ENCODE measurements at places on chromosomes 1 and 21. TPM values are rescaled to one million over a fixed set of nuclear protein-coding genes. Genes with fewer than 3 reads are reported as not detected.
A peak's percentile ranks its signal among the peaks of the same experiment; 100 is the strongest.

The AMY1A gene
- not detected for total RNA-seq

DNA sequence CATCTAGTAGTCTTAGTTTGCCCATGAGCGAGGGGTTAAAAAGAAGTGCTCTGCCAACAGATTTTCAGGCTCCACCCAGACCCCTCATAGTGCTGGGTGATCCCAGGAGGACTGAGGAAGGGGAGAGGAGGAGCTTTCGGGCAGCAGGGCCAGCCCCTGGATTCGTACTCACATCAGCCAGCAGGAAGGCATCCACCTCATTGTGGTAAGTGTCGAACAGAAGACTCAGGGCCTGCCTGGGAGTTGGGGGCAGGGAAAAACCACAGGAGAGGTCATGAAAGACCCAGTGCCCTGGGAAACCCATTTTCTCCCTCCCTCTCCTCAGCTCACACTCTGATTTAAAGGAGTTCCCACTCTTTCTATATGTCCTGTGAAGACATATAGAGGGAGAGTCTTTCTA is 34.9 kb downstream of the PIK3C2B start:
- no peak for DNase-seq
- H3K36me3 ChIP-seq, result peaks cover 45% of the 10 kb centered on the region
- no peaks in the 10 kb centered on the region for H3K27me3 ChIP-seq
- no peak overlapping the region for H3K4me3 ChIP-seq

DNA sequence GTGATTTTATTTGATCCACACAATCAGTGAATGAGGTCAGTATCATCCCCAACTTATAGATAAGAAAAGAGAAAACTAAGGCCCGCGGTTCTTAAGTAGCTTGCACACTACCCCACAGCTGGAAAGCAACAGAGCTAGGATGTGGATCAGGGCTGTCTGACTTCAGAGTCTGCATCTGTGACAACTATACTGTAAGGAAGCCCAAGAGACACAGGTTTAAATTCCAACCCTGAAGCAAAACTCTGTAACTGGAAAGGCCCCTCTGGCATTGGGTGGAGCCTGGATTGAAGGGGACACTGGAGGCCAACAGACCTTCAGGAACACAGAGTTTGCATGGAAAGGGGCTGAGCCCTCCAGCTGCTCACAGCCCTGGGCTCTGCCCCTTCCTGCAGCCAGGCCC is 40.2 kb downstream of the LGR6 start:
- H3K27ac ChIP-seq, result no peak overlapping the region
- H3K27me3 ChIP-seq, result no peaks in the 10 kb centered on the region
- no peaks in the 10 kb centered on the region for H3K4me1 ChIP-seq
- H3K4me3 ChIP-seq, result no peak overlapping the region

GRCh38 chr1:184199036-184199435 is 147.5 kb downstream of the TSEN15 start:
- no peak overlapping the region for H3K27ac ChIP-seq
- H3K4me3 ChIP-seq, result no peak overlapping the region
- no peak for DNase-seq

DNA sequence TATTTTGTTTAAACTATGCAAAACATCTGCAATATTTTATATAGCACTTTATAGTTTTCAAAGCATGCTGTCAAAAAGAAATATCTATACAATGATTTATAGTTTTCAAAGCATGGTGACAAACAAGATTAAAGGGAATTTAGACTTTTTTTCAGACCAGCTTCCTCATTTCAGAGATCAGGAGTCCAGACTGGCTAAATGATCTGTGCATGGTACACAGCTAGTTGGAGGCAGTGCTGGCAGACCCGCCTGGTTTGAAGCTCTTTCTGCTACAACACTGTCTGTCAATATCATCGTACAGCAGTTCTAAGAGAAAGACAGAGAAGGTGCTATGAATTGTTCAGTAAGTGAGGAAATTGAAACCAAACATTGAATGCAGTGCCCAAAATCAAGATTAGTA is 479.0 kb downstream of the PTBP2 start:
- no peaks in the 10 kb centered on the region for H3K36me3 ChIP-seq
- no peak overlapping the region for H3K27ac ChIP-seq
- H3K4me3 ChIP-seq, result no peak overlapping the region
- H3K27me3 ChIP-seq, result no peaks in the 10 kb centered on the region
- H3K4me1 ChIP-seq, result no peaks in the 10 kb centered on the region
- DNase-seq, result no peak

The MCOLN2 gene
- not detected for total RNA-seq

The ZCCHC17 gene
- total RNA-seq, result 40.7 TPM

DNA sequence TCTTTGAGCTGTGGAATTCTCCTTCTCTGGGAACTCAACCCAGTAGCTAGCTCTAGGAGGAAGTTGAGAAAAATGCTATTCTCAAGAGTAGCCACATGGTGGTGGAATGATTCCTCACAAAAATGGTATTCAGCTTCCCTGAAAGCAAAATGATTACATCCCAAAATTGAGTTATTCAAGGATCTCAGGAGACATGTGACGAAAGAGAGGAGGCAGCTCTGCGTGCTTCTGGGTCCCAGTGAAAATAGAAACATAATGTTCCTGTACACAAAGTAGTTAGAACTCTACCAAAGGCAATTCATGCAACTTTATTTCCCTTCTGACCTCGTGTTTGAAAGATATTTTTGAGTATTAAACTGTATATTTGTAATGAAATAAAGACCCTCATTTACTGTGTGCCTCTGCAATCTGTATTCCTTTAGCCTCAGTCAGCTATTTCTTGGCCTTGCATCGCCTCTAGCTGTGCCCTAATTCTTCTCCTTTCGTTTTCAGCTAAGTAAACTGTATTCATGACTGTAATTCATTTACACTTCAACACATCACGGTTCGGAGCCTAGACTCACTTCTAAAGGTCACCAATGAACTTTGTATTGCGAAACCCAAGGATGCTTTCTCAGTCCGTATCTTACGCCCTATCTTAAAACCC is 167.3 kb downstream of the FASLG start:
- DNase-seq, result peak; percentile 41
- peaks cover 3% of the 10 kb centered on the region for H3K4me1 ChIP-seq
- H3K27ac ChIP-seq, result no peak overlapping the region
- no peak overlapping the region for H3K4me3 ChIP-seq

GRCh38 chr1:4655674-4656532 is 1.5 kb downstream of the AJAP1 start:
- peaks cover 95% of the 10 kb centered on the region for H3K27me3 ChIP-seq
- H3K36me3 ChIP-seq, result no peaks in the 10 kb centered on the region
- H3K27ac ChIP-seq, result no peak overlapping the region
- H3K4me3 ChIP-seq, result peak overlapping the region; percentile 13
- peak; percentile 61 for DNase-seq

The MFAP2 gene
- 51.9 TPM for total RNA-seq

DNA sequence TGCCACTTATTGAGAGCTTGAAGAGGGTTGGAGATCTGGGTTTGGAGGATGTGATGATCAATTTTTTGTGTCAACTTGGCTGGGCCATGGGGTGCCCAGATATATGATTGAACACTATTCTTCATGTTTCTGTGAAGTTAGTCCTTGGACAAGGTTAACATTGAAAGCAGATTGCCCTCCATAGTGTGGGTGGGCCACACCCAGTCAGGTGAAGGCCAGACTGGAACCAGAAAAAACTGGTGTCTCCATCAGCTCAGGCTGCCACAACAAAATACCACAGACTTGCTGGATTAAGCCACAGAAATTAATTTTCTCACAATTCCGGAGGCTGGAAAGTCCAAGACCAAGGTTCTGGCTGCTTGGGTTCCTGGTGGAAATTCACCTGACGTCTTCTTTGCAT is 7.5 kb downstream of the CLDN14 start:
- no peak overlapping the region for H3K4me3 ChIP-seq
- H3K36me3 ChIP-seq, result no peaks in the 10 kb centered on the region
- H3K27me3 ChIP-seq, result no peaks in the 10 kb centered on the region
- H3K27ac ChIP-seq, result no peak overlapping the region
- DNase-seq, result no peak
